ENCODE measurements at places on chromosomes 7 and 10.

DNA sequence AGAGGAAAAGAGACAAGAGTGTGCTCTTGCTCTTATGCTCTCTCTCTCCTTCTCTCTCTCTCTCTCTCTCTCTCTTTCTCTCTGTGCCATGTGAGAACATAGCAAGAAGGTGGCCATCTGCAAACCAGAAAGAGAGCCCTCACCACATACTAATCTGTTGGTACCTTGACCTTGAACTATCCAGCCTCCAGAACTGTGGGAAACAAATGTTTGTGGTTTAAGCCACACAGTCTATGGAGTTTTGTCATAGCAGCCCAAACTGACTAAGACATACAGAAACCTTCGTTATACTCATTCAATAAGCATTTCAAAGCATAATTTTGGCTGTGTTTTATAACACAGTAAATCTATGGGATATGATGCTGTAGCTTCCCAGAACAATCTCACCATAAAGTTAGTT lies 56.4 kb upstream of the PLPP4 start:
- DNase-seq, result no peak

- no peak for DNase-seq
These were observed 4.4 kb downstream of the KEL start for GRCh38 chr7:142957723-142958122.

GRCh38 chr7:33248671-33249070 lies 119.3 kb downstream of the BBS9 start:
- no peak for DNase-seq

GRCh38 chr10:50404021-50404773 lies 152.9 kb upstream of the ASAH2 start:
- no peak for DNase-seq

GRCh38 chr7:100693312-100694097 lies 545 bp downstream of the GIGYF1 start:
- no peak for DNase-seq

DNA sequence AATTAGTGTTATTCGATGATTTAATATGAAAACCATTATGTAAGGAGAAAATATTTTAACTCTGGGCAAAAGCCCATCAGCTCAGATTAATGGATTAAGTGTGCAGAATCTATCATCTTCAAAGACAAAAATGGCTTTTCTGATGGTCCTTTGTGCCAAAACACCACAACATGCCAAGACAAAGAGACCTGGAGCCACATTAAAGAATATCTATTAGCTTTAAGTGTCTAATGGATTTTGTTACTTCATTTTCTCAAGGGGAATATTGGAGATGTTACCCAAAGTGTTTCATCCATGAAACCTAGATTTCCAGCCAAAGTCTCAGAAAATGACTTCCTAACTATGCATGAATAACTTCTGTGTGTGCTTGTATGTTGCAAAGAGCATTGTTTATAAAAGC lies 57.3 kb downstream of the MKX start:
- DNase-seq, result no peak

DNA sequence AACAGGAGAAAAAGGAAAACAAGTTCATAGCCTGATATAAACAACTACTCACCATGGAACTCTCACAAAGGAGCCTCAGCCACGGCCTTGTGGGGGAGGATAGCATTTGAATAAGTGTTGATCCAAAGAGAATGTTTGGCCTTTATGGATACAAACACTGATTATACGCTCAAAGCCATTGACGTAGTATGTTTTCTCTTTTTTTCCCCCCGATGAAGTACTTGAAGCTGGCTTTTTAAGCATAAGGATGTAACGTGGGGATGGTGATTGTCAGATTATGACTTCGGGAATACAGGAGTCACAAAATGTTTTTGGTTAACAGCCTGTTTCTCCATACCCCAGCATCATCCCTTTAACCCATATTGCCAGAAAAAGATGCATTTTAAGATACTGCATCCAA lies 39.8 kb downstream of the CELF2 start:
- DNase-seq, result no peak

DNA sequence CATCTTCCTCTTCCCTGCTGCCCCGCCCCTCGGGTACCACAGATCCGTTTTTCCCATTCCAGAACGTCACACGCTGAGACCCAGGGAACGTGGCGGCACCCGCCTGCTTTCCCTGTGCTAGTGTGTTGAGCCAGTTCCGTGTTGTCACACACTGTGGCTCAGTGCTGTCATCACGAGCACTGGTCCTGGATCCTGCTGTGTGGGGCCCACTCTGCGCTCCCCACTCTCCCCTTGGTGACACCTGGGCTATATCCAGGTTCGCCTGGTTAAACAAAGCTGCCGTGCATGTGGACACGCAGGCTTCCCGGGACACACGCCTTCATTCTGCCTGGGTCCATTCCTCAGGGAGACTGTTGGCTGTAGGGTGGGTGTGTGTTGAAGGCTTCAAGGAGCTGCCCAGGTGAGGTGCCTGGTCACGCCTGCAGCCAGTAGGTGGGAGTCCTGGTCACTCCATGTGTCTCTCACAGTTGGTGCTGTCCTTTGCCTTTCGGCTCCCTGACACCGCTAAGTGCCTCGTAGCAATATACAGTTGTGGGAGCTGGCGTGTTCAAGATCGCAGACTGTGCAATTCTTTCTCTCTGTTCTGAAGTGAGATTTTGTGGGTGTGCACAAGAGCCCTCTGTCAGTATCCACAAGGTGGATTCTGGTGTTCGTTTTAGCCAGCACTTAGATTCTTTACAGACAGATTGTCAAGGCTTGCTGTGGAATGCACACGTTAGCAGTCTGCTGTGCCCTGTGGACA lies 88.6 kb downstream of the INPP5A start:
- no peak for DNase-seq

DNA sequence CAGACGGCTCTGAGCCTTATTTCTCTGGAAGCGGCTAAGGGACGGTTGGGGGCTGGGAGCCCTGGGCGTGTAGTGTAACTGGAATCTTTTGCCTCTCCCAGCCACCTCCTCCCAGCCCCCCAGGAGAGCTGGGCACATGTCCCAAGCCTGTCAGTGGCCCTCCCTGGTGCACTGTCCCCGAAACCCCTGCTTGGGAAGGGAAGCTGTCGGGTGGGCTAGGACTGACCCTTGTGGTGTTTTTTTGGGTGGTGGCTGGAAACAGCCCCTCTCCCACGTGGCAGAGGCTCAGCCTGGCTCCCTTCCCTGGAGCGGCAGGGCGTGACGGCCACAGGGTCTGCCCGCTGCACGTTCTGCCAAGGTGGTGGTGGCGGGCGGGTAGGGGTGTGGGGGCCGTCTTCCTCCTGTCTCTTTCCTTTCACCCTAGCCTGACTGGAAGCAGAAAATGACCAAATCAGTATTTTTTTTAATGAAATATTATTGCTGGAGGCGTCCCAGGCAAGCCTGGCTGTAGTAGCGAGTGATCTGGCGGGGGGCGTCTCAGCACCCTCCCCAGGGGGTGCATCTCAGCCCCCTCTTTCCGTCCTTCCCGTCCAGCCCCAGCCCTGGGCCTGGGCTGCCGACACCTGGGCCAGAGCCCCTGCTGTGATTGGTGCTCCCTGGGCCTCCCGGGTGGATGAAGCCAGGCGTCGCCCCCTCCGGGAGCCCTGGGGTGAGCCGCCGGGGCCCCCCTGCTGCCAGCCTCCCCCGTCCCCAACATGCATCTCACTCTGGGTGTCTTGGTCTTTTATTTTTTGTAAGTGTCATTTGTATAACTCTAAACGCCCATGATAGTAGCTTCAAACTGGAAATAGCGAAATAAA lies 175.5 kb downstream of the RNF216 start:
- no peak for DNase-seq

- no peak for DNase-seq
These were observed 24.0 kb downstream of the HABP2 start for GRCh38 chr10:113576852-113577251.

DNA sequence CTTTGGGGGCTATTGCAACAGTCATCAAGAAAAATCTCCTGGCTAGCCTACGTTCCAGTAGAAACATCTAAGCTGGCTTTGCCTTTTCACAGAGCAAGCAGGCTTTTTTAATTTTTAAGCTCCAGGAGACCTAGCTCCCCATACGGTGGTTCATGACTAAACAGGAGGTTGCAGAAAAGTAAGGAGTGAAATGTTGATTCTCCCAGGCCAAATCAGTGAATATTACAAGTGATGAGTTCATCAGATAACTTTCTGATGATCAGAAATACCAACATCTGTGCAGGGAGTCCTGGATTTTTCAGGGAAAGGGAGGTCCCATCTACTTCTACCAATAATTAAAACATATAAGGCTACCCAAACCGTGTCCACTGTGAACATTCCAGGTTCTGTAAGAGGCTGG lies 477.3 kb upstream of the CELF2 start:
- DNase-seq, result no peak

- no peak for DNase-seq
These were observed 39.1 kb upstream of the TMEM236 start for GRCh38 chr10:17712717-17713471.

DNA sequence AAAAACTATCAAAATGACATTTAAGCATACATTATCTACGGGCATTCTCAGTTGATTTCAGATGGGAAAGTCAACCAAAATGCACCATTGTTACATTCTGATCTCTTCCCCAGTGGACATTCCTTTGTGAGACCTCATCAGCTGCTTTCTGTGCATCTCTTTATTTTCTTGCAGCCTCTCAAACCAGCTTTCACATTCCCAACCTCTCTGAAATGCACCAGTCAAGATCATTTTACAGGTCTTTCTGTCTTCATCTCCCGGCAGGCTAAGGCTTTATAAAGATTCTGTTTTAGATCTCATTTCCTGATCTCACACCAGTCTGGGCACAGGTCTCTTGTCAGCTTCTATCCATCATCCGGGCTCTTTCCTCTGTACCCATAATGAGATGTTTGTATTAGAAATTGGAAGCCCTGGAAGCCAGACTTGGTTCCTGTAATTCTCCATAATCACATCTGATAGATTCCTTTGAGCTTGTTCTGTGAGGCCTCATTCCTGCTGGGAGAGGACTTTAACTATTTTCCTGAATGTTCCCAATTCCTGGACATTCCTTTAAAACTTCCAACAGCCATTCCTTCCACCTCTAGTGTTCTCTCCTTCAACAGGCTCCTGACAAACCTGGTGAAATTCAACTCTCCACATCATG lies 44.3 kb upstream of the ARL4A start:
- peak; percentile 40 for DNase-seq

- DNase-seq, result no peak
These were observed 581.6 kb downstream of the TCERG1L start for GRCh38 chr10:130729876-130730275.

DNA sequence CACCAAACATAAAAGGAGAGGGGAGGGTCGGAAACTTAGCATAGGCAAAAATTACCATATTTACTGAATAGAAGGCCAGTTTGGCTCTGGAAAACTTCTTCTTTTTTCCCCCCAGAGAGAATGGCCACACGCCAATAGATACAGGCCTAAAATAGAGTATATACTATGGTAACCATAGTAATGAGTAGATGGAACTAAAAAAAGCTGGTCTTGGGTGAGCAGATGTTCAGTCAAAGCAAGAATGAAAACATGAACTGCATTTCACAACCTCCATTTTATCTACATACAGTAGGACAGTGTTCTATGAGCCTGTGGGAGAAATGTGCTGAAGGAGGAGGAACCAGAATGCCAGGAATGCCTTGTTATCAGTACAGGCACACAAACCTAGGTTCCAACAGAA lies 141.7 kb upstream of the SEMA3A start:
- peak; percentile 16 for DNase-seq

DNA sequence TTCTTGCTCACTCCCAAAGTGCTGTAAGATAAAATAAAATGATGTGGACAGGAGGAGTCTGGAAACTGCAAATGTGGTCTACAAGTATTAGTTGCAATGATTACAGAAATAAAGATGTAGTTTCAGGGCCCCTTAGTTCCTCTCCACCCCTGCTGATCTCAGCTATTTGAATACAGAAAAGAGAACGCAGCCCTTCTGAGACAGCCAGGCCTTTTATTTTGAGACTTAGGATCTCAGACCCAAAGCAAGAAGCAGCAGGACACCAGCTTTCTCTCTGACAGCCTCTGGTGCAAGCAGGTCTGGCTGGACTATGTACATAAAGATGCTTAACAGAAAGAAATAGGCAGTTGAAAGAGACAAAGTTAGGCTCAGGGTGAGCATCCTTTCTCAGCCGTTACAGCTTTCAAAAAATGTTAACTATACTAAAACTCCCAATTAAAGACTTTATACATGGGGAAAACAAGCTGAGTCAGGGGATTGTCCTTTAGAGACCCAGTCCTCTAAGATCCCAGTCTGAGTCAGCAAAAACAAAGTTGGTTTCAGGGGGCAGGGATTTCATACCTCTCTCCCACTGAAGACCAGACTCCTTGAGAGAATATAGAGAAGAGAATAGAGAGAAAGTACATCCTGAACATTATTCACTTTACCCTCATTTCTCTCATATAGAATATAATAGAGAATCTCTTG lies 220.4 kb downstream of the TMEM178B start:
- no peak for DNase-seq

DNA sequence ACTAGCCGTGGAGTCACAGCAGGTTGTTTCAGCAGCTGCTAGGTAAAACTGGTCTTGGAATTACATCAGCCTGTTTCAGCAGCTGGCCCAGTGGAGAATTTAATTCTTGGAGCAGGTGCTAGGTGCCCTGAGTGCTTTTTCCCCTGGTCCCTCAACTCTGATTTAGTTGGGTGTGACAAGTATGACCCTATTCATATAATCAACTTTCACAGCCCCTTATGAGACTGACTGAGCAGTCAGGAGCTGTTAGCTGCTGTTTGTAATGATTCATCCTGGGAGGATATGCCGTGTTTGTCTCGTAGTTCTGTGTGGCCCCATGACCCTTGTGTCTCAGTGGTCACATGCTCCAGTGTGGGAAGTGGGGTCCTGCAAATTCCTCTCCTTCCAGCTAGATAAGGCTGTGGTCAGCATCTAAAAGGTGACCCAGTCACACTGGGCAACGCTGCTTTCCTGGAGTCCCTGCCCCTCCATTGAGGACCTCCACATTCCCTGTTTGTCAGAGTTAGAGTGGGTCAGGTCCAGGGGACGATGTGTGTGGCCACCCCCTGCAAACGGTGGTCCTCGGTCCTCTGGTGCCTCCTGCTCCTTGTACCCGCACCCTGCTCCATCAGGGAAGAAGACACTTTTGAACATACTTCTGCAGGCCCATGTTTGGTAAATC lies 28.3 kb downstream of the TBATA start:
- no peak for DNase-seq

- DNase-seq, result peak; percentile 56
These were observed 60.3 kb downstream of the TBXAS1 start for GRCh38 chr7:139889186-139889871.

DNA sequence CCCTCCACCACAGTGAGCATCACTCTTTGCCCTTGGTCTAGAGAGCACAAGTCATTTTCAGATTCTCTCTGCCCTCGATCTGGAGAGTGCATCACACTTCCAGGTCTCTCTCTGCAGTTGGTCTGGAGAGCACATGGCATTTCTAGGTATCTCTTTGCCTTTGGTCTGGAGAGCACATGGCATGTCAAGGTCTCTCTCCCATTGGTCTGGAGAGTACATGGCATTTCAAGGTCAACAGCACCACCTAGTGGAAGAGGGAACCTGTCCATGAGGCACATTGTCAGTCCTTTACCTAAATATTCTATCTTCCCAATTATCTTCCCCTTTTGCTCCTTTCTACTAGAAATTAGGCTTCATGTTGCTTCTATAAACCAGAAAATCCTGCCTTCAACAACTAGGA lies 1139.4 kb downstream of the XPNPEP1 start:
- peak; percentile 5 for DNase-seq

DNA sequence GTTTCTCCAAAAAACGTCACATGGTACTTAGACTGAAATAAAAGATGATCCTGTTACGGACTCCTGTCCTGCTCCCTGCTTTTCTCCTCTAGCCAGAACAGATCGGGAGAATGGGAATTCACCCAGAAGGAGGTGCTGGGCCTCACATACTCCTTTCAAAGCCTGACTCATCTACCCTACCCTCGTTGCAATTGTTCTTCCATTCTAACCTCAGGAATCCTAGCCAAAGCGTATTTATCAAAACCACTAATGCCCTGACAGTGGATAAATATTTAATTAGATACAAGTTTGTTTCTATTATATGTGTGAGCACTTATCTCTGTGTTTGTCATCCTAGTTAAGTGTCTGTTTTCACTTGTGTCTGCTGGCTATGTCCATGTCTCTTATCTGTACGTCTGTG lies 21.7 kb downstream of the ZCWPW1 start:
- no peak for DNase-seq
